Fibroblast of the aortic adventitia (primary cell): ENCODE measurements at places on chromosomes 7 and 10.

DNA sequence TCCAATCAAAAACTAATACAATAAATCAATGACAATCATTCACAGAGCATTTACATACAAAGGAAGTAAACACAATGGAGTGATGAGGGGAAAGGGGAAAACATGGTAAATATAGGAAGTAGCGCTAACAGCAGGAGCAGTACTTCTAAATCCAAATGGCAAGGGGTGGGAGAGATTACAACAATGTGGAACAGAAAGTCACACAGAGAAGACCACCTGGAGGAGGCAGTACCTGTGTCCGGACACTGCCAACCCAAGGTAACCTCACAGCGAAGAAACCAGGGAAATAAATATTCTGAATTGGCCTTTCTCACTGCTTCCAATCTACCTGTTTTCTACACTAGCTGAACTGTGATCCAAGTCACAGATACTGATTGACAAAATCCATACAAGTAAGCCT, 58.2 kb downstream of the ABI1 start:
- DNase-seq = no peak

DNA sequence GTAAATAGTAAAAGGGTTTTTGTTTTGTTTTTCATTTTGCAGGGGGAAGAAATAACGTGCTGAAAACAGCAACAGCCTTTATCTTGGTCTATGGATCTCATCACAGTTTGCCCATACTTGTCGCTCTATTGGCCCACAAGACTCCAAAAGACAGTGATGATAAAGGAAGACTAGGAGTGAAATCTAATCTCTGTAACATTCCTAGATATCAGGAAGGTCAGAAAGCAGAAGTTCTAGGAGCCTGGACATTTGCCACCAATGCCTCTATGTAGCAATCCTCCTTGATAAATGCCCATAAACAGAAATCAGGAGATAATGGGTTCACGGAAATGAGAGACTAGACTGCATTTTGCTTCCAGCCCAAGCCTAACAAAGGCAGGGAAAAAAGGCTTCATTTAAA, 8.9 kb downstream of the CUBN start:
- no peak for DNase-seq

DNA sequence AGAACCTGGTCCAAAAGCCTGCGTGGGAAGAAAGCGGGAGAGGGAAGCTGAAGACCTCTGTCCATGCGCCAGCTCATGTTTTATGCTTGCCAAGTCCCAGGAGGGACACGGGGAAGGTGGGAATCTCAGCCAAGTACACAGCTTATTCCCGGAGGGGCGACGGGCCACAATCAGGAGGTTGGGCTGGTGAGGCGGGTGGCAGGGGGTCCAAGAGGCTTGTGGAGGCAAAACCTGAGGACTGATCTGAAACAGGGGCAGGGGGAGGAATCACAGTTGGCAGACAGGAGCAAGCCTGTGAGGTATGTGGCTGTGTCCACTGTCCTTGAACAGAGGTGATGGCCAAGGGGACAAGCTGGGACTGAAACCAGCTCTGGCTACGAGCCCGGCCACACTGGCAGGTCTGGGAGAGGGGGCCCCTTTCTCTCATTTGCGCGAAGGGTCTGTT, 38.0 kb upstream of the LEP start:
- no peak for DNase-seq

GRCh38 chr10:119734396-119735332, 8.8 kb downstream of the INPP5F start:
- peak; percentile 50 for DNase-seq

- DNase-seq = peak; percentile 67
Observed at GRCh38 chr7:73734619-73735527, 3.7 kb downstream of the ABHD11 start.

DNA sequence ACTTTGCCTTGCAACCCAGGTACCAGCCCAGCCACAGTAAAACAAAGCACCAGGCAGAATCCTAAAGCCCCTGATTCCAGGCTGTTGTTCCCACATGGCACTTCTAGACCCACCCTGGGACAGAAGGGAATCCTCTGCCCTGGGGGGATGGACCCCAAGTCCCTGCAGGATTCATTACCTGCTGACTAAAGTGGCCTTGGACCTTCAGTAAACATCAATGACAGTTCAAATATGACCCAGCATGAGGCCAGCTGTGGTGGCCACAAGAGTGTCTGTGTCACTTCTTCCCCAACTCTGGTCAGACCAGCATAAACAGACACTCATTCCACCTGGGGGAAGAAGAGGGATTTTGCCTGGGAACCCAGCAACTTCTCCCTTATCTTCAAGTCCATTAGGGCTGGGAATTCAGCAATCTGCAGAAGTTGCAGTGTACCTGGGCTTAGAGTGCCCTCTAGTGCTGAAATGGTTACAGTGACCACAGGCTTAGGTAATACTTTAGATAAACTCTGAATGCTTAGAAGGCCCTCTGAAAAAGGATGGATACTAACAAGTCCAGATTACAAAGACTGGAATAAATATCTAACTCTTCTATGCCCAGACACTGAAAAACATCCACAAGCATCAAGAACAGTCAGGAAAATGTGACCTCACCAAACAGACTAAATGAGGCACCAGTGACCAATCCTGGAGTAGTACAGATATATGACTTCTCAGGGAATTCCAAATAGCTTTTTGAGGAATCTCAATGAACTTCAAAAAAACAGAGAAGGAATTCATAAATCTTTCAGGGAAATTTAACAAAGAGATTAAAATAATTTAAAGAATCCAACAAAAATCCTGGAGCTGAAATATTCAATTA, 108.5 kb upstream of the TMEM168 start:
- DNase-seq = peak; percentile 86

DNA sequence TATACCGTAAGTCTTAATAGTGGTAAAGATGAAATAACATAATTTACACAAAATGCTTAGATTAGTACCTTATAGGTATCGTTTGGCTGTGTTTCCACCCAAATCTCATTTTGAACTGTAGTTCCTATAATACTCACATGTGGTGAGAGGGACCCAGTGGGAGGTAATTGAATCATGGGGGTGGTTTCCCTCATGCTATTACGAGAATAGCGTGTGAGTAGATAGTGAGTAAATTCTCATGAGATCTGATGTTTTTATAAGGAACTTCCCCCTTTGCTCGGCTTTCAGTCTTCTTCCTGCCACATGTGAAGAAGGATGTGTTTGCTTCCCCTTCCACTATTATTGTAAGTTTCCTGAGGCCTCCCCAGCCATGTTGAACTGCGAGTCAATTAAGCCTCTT, 426.3 kb upstream of the POT1 start:
- peak; percentile 45 for DNase-seq

DNA sequence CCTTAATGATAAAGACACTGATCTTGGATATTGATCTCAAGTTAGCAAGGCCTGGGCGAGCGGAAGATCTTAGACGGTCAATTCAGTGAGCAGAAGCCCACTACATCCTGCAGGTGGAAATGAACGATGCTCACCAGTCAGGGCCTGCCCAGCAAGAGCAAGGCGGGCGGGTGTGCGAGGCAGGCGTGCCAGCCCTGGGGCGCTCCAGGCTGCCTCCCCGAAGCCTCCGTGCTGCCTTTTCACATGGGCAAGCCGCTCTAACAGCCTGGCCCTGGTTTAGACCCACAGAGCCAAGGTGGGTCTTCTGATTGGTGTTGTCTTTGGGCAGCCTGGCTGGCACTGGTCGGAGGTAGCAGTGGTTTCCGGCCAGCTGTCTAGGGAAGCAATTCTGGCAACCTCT, 475.1 kb upstream of the FOXK1 start:
- no peak for DNase-seq

- peak; percentile 68 for DNase-seq
Observed at GRCh38 chr7:87797798-87798403, 78.3 kb downstream of the SLC25A40 start.
